ENCODE measurements at places on chromosomes 3 and 15. TPM values are rescaled to one million over a fixed set of nuclear protein-coding genes. Genes with fewer than 3 reads are reported as not detected.

Gene MST1R
- 3.1 TPM for total RNA-seq

Gene USP8
- 44.6 TPM for total RNA-seq

Gene PP2D1
- total RNA-seq, result not detected

Gene PLA2G4D
- total RNA-seq, result not detected

DNA sequence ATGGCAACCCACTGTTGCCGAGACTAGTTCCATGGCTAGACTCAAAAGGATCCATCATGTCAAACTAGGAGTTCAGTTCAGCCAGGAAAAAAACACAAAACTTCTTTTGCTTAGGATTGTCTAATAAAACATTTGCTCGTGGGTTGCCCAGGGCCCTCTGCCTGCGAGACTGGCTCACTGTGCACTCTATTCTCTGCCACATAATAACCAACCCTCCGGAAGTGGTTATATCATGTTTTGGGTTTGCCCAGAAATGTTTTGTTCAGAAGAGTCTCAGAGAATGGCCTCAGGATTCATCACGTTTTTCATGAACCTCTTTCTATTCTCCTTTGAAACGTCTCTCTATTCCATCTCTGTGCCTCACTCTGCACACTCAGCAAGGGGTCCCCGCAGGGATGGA lies 216.1 kb downstream of the SV2B start:
- DNase-seq, result no peak

DNA sequence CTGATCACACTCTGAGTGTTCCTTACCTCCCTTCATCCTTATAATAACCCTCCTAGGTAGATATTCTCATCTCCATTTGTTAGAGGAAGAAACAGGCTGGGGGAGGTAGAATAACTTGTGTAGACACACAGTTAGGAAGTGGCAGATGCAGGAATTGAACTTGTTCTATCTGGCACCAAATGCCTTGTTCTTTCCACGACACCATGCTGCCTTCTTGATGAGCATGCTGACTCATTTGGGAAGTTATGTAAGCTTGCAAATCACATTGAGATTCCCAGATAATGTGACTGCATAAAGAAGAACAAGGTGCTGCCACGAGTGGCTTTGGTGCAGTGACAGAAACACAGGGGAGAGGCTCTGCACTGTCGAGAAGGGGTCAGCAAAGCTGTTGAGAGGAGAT lies 27.5 kb upstream of the NDUFB4 start:
- peak; percentile 55 for DNase-seq

- no peak for DNase-seq
Observed at GRCh38 chr15:33994005-33994615, 25.8 kb downstream of the CHRM5 start.

DNA sequence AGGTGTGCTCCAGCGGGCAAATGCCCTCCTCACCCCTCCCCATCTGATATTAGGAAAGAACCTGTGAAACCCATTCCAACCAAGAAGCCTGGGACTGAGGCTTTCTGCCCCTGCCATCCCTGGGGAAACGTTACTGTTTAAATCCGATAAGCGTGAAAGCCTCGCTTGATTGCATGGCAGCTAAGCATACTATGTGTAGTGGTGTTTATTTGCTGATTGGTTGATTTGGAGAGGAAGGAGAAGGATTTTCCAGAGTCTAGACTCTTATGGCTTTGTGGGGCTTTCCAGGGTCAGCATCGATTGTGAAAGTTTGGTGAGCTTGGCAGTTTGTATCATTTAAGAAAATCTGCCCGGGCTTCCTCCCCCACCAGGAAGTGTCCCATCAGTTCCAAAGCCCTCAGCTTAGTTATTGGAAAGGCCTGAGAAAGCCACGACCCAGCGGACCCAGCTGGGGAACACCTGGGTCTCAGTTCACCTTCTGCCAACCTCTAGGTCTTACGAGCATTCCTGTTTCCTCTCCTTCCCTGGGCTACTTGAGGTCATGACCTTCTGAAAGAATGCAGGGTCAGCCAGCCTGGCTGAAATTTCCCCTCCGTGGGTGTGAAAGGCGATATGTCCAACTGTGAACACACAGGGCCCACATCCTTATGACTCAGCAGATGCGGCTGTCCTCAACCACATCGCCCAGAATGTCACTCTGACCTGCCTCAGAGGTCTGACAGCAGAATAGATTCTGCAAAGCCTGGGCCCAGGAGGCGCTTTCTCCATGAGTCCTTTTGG lies 62.8 kb upstream of the HERC1 start:
- no peak for DNase-seq

Measured in esophagus muscularis mucosa (tissue), 4 donors.